T-cell (primary cell): ENCODE measurements at places on chromosomes 2 and 18.

GRCh38 chr2:36079793-36080192 lies 275.8 kb upstream of the CRIM1 start:
- no peak for DNase-seq

- no peak for DNase-seq
Measured at GRCh38 chr2:226187156-226187555, 612.5 kb downstream of the IRS1 start.

GRCh38 chr2:218362606-218363005 lies 5.9 kb downstream of the CATIP start:
- DNase-seq, result no peak

GRCh38 chr18:23587220-23587642 lies 925 bp upstream of the NPC1 start:
- DNase-seq, result no peak

- no peak for DNase-seq
Measured at GRCh38 chr2:157055660-157056199, 201.8 kb upstream of the GALNT5 start.

DNA sequence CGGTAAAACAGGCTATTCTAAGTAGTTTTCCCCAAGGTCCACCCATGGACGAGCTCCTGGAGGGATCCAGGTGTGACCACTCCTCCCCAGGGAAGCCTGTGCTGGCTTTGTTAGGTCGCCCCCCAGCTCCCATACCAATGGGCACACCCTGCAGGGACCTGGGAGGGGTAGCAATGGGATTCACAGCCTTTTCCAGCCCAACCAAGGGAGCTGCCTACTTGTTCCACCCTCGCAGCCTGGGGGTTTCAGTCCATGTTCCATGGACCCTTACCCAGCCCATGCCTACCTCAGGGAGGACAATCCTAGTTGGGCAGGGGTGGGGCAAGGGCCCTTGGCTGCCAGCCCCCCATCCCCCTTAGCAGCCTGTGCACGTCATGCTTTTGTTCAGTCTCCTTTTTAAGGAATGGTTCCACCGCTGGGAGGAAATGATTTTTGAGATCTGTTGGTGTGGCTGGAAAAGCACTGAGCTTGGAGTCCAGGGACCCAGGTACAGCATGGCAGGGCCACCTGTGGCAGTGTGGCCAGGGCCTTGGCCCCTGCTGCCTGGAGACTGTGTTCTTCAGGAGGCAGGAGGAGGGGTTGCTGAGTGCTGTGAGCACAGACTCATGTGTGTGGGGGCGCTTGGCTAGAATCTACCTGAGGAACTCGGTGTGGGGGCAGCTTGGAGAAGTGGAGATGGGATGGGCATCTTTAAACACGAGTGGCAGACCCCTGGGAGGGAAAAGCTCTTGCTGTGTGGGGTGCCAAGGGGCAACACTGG lies 166.8 kb downstream of the TWIST2 start:
- no peak for DNase-seq

GRCh38 chr18:57149051-57149450 lies 2.2 kb downstream of the BOD1L2 start:
- no peak for DNase-seq

- DNase-seq, result no peak
Measured at GRCh38 chr2:34123996-34124785, 525.1 kb upstream of the FAM98A start.

- DNase-seq, result no peak
Measured at GRCh38 chr18:34321066-34321465, 96.4 kb upstream of the NOL4 start.

- DNase-seq, result no peak
Measured at GRCh38 chr2:64259312-64259711, 115.1 kb upstream of the PELI1 start.

GRCh38 chr2:164969909-164970690 lies 14.8 kb upstream of the SLC38A11 start:
- no peak for DNase-seq

DNA sequence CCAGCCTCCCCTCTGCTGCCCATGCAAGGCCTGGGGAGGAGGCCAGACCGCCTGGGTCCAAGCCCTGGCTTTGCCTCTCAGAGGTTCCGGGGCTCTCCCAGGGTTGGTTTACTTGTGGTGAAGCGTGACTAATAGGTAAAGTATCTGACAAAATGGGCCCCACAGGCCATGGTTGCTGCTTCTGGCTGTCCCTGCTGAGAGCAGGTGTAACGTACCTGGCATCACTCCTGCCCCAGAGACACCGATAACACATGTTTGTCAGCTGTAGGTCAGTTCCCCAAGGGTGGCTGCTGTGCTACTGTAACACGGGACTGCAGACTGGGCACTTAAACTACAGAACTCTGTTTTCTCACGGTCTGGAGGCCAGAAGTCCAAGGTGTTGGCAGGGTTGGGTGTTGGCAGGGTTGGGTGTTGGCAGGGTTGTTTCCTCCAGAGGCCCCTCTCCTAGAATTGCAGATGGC lies 34.1 kb downstream of the ODC1 start:
- no peak for DNase-seq

GRCh38 chr18:48003426-48004349 lies 73.2 kb upstream of the SMAD2 start:
- DNase-seq, result no peak

- DNase-seq, result no peak
Measured at GRCh38 chr18:28432339-28432738, 255.4 kb upstream of the CDH2 start.

DNA sequence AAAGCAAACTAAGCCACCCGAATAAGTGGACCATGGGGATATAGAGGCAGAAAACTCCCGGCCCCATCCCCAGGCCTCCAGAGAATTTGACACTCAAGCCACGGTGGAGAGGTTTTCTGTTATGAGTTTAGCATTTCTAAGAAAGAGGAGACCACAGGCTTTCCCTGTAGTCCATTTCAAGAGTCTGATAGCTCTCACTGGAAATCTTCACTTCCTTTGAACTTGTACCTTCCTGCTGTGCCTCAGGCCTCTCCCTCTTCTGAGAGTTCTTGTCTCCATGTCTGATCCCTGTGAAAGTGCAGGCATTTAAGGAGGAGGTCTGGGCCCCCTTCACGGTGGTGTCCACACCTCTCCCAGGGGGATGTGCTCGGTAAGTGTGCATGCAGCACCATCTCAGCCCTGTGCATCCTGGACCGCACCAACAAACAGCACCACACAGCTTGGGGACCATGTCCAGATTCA lies 113.7 kb downstream of the BCL2 start:
- no peak for DNase-seq

DNA sequence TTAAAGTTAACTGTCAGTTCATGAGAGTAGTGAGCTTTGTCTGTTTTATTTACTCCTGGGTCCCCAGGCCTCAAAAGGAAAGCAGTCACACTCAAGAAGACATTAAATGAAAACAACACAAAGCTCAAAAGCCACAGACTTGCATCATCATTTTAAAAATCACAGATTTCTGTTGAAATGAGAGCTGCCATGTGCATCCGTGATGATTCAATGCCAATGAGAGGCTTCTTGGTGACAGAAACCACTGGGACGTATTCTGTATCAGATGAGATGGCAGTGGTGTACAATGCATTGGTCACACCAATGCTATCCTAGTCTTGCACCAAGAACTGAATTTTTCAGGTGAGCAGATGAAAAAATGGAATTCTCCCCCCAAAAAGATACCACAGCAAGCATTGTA lies 204.8 kb downstream of the ANAPC1 start:
- no peak for DNase-seq

DNA sequence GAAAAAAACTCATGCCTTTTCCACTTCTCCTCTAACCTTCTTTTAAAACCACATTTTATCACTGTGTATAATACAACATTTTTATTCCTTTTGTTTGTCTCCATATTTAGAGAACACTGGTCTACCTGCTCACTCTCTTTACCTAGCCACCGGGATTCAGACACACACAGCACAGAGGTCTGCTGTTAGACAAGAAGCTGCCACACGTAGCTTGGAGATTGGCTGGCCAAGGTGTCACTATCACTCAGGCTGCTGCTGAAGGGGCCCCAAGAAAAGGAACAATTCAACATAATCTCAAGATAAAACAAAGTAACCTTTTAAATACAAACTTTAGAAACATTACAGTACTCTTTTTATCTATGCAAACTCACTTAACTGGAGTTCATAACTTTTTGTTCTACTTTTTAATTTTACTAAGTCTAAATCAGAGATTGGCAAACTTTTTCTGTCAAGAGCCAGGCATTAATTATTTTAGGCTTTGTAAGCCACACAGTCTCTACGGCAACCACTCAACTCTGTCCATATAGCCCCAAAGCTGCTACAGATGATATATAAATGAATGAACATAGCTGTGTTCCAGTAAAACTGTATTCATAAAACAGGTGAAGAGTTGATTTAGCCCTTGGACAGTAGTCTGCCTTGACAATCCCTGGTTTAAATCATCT lies 25.8 kb downstream of the FEZ2 start:
- no peak for DNase-seq

GRCh38 chr2:46723346-46723745 lies 192.3 kb downstream of the MCFD2 start:
- DNase-seq, result no peak

GRCh38 chr18:74598350-74599001 lies 806 bp downstream of the ZNF407 start:
- peak; percentile 79 for DNase-seq

- no peak for DNase-seq
Measured at GRCh38 chr2:50646226-50646625, 385.7 kb downstream of the NRXN1 start.

- no peak for DNase-seq
Measured at GRCh38 chr2:127681288-127681804, 6.0 kb upstream of the LIMS2 start.

GRCh38 chr18:50706199-50706598 lies 113.6 kb downstream of the MRO start:
- DNase-seq, result no peak

- DNase-seq, result no peak
Measured at GRCh38 chr2:57804971-57805370, 241.6 kb upstream of the VRK2 start.

- no peak for DNase-seq
Measured at GRCh38 chr2:236063994-236064393, 104.2 kb downstream of the GBX2 start.

GRCh38 chr2:7766088-7766722 lies 849.0 kb downstream of the RNF144A start:
- DNase-seq, result no peak

GRCh38 chr18:37428288-37428974 lies 137.2 kb downstream of the CELF4 start:
- DNase-seq, result no peak

DNA sequence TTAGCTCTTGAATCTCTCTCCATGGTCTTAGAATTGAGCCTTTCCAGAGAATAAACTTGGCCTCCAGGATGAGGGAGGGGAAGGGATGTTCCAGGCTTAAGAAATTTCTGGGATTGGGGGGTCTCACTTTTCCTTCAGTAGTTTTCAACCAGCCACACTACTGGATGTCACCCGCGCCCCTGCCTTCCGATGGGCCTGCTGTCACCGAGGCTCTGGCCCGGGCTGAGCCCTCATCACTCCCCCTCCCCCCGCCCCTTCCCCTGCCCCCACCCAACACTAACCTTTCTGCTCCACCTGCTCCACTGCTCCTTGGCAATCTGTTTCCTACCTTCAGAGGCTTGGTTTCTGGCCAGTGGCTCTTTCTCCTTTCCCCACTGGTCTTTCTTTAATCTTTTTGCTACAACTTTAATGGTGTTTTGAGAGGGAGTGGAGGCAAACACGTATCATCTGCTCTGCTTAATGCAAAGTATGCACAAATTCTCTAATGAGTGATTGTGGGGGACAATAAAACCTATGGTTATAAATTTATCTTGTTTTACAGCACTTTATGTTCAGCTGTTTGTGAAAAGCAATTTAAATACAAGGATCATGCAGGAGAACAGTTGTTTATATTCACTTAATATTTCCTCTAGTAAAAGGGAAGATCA lies 155.1 kb downstream of the WDSUB1 start:
- DNase-seq, result no peak

- no peak for DNase-seq
Measured at GRCh38 chr2:137775529-137775928, 188.7 kb upstream of the HNMT start.

DNA sequence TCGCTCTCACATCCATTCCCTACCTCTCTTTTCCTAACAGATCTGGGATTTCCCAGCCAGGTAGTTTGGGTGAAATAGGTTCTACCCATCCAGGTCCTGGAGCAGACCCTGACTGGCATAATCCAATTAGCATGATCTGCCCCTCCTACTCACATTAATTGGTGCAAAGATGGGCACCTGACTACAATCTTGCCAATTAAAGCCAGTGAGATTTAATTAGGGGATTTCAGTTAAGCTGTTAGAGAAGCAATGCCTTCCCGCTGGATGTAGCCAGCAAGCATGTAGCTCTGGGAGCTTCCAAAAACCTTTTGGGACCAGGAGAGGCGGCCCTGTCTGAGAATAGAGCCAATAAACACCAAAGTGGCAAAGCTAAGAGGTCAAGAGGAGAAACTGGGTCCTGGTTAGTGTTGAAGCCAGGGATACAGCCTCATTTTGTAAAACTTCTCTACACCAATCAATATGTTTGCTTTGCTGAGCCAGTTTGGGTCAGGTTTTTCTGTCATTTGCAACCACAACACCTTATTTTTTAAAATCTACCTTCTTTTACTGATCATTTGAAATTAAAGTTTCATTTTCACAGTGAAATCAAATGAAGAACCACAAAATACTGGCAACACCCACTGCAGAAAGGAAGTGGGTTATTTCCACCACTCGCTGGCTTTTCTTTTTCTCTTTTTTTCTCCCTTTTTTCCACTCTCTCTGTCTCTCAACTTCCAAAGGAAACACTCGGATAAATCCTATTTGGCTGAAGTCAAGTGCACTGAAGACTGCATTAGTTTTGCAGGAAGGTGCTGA lies 3.2 kb upstream of the TTC39C start:
- DNase-seq, result no peak

GRCh38 chr2:143965493-143966164 lies 554.3 kb downstream of the ZEB2 start:
- DNase-seq, result no peak

- no peak for DNase-seq
Measured at GRCh38 chr2:19086231-19086651, 272.2 kb downstream of the OSR1 start.

- DNase-seq, result no peak
Measured at GRCh38 chr2:133142087-133142486, 426.2 kb downstream of the NCKAP5 start.

GRCh38 chr2:120993661-120994060 lies 258.0 kb downstream of the GLI2 start:
- DNase-seq, result no peak

DNA sequence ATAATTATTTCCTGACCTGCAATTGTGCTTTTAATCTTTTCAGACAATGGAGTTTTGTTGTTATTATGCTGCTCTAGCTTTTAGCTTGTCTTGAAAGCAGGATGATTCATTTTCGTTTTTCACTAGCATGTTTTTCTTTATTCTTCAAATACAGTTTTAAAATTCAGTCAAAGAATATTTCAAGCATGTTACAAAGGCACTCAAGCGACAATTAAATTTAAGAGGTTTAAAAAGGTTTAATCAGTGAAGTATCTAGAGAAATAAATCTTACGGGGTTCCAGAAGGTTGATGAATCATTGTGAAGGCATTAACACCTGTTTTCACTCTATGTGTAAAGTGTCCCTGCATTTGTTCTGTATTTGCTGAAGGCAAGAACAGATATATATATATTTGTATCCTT lies 390.7 kb upstream of the TMEFF2 start:
- DNase-seq, result no peak

- peak; percentile 25 for DNase-seq
Measured at GRCh38 chr2:157777427-157777826, 98.7 kb downstream of the ACVR1 start.
